ENCODE measurements at places on chromosomes 7 and 10.

DNA sequence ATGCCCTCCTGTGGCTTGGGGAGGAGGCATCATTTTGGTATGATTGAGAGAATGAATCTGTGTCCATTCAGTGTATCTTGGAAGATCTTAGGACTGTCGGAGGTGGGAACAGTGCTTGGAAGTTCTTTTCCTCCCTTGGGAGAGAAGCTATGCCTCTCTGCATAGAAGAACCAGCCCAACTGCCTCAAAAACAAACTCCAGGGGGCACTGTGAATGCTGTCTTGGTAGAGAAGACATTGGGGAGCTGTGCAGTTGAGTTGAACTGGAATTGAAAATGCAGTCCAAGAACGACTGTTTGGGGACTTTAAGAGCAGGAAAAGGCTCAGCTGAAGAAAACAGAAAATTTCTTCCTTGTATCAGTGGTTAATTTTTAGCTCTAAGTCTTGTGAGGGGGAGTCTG is 4.9 kb upstream of the GJD4 start:
- no peak for DNase-seq

- DNase-seq = no peak
Observed at GRCh38 chr7:69042138-69042537, 556.1 kb upstream of the AUTS2 start.

GRCh38 chr7:98872328-98872924 is 2.6 kb upstream of the TMEM130 start:
- no peak for DNase-seq

GRCh38 chr10:6689036-6689435 is 109.0 kb upstream of the PRKCQ start:
- no peak for DNase-seq

DNA sequence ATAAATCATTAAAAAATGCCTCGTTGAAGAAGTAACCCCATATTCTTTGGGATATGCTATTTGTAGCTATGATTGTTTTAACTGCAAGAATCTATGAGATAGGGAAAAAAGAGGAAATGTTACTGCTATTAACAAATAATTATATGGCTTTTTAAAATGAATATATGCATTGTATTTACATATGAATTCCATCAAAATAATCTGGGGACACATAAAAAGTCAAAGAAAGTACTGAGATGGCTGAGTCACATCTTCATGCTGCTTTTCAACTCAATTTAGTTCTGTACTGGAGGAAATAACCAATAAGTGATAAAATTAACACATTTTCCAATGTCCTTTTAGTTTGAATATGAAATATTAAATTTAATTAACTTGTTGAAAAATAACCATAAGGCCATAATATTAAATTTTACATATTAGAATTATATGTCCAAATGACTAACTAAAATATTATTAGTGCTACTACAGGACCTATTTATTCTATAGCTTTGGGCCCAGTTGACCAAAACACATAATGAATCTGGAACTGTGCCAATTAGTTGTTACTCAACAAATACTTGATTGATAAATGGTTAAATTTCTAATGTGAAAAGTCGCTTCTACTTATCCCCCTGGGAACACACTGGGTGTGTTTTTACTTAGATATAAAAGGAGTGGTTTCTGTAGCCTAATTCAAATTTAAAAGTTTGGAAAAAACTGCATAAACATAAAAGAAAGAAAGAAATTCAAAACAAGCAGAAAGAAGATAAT is 214.6 kb upstream of the PFKP start:
- DNase-seq = no peak

- DNase-seq = no peak
Observed at GRCh38 chr10:132478341-132479023, 59.1 kb upstream of the INPP5A start.

GRCh38 chr7:20438694-20439376 is 108.1 kb downstream of the ITGB8 start:
- DNase-seq = no peak

- DNase-seq = no peak
Observed at GRCh38 chr10:3750006-3750816, 34.8 kb downstream of the KLF6 start.

GRCh38 chr7:81534996-81535395 is 234.9 kb downstream of the HGF start:
- DNase-seq = no peak

GRCh38 chr10:72355214-72355555 is 466 bp upstream of the DNAJB12 start:
- DNase-seq = no peak

DNA sequence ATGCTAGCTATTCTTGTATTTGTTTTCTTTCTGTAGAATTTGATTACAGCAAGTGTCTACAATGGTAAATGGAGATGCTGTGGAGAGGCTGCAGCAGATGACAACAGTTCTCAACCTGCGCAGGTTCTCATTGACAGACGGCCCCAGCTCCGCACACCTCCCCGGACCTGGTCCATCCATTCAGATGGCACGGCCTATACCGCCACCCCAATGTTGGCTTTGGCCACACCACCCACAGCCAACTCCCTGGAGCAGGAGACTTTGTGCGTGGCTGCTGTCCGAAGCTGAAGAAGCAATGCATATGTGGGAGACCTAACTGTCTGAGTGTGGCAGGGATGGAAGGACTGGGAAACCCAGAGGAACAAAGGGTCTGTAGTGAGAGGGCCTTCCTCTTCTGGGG is 116.4 kb upstream of the TCERG1L start:
- DNase-seq = no peak

DNA sequence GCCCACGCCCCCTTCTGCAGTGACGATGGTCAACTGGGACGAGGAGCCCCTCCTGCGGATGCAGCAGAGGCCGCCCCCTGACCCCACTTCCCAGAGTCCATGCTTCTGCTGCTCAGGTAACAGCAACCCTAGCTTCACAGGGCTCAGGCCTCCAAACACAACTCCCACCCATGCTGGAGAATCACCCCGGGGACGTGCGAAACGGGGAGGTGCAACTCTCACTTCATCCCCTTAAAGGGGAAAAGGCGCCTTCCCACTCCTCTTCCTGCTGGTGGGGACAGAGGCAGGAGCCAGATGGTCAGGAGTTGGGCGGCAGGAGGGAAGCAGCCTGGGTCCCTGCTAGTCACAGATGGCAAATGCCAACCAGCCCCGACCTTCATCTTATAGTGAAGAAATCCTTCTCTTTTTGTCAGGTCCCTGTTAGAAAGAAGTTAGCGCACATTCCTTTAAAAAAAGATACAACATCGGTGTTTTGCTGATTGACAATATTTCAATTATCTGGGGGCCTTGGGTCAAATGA is 155.4 kb downstream of the DIP2C start:
- no peak for DNase-seq

- no peak for DNase-seq
Observed at GRCh38 chr7:107025449-107026103, 18.9 kb upstream of the PRKAR2B start.

DNA sequence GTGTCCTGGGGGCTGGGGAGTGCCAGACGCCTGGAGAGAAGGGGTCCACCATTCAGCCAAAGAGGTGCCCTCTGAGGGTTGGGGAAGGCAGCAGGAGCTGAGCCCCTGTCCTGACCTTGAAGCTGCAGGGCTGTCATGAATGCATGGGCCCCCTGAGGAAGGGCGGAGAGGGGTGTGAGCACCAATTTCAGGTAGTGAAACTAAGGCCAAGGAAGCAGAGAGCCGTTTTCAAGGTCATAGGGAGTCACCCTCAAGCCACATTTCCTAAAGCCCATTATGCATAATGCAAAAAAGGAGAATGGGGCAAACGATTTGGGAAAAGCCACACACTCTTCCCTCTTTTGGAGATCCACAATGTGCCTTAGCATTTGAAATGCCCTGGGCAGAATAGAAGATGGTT is 37.2 kb downstream of the FIGNL1 start:
- no peak for DNase-seq

- no peak for DNase-seq
Observed at GRCh38 chr10:133033742-133034048, 54.0 kb upstream of the ADGRA1 start.

GRCh38 chr10:93938140-93938539 is 44.4 kb downstream of the SLC35G1 start:
- DNase-seq = no peak

GRCh38 chr10:1660815-1661214 is 76.5 kb downstream of the ADARB2 start:
- no peak for DNase-seq

- no peak for DNase-seq
Observed at GRCh38 chr10:42422911-42423310, 215.5 kb downstream of the ZNF33B start.

DNA sequence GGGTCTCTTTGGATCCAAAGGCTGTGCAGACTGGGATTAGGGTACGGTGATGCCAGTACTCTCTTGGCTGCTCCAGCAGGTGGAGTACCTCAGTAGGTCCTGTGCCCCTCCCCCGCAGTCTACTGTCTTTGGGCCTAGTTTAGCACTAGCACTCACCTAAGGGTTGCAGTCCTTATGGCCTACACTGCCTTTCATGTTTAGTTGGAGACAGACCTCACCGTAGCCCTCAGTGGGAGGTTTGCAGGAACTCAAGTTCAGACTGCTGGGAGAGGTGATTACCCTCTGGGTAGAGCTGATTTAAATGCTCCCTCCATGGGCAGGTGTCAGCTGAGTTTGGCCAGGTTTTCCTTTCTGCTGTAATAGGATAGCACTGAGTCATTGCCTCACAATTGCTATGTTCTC is 210.8 kb upstream of the TMEM196 start:
- DNase-seq = no peak

DNA sequence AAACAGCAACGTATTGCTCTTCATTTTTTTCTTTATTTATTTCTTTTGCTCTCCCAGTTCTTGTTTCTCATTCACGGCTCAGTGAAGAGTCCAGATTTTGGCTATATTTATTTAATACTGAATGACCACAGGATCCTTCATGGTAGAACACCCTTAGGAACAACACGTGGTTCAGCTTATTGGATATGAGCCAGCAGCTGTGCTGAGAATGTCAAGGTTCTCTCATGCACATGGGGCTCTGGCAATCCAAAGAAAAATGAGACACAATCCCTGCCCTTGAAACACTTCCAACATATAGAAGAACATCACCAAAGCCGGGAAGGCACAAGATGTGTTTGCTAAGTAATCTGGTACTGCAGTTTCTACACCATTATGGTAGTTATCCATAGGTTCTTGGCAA is 852.9 kb downstream of the SORCS1 start:
- DNase-seq = no peak

DNA sequence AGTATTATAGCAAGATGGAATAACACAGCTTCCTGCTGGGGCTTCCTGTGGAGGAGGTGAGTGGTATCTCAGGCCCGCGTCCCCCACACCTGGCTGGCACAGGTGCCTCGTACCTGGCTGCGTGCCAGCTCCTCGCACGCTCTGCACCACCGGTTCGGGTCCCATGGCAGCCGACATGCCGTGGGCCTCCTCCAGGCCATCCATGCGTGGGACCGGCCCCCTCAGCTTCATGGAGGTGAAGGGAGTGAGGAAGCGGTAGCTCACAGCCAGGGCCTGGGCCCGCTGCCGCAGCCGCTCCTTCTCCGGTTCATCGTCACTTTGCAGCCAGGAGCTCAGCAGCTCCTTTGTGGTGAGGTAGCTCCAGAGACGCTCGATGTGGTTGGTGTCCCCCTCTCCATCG is 90.4 kb downstream of the ITIH5 start:
- DNase-seq = no peak

DNA sequence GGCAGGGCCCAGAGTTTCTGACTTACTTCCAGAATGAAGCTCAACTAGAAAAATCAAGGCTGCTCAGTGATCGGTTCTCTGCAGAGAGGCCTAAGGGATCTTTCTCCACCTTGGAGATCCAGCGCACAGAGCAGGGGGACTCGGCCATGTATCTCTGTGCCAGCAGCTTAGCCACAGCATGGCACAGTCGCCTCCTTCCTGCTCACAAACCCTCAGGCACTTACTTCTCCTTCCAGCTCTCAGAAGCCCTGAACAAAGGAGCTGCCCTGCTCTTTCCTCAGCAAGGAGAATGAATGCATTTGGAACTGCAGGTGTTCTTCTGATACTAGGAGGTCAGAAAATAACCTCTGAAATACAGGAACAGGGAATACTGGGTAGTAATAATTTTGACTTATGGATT is 219.7 kb upstream of the PRSS1 start:
- no peak for DNase-seq

- DNase-seq = no peak
Observed at GRCh38 chr7:151899513-151900360, 22.8 kb upstream of the PRKAG2 start.

DNA sequence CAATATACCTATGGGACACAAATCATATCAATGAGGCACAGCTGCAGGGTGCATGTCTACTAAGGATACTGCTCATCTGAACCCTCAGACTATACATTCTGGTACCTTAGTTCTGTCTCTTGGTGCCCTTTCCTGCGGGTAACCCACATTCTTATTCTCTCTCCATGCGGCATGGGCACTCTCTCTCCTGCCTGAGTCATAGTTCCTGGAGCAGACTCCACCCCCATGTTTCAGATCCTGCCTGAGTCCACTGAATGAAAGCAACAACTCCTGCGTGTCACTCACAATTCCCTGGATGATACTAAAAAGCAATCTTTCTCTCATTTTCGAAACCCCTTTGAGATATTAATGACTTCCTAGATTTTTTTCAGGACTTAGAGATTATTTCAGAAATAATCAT is 653.1 kb upstream of the C7orf33 start:
- no peak for DNase-seq

DNA sequence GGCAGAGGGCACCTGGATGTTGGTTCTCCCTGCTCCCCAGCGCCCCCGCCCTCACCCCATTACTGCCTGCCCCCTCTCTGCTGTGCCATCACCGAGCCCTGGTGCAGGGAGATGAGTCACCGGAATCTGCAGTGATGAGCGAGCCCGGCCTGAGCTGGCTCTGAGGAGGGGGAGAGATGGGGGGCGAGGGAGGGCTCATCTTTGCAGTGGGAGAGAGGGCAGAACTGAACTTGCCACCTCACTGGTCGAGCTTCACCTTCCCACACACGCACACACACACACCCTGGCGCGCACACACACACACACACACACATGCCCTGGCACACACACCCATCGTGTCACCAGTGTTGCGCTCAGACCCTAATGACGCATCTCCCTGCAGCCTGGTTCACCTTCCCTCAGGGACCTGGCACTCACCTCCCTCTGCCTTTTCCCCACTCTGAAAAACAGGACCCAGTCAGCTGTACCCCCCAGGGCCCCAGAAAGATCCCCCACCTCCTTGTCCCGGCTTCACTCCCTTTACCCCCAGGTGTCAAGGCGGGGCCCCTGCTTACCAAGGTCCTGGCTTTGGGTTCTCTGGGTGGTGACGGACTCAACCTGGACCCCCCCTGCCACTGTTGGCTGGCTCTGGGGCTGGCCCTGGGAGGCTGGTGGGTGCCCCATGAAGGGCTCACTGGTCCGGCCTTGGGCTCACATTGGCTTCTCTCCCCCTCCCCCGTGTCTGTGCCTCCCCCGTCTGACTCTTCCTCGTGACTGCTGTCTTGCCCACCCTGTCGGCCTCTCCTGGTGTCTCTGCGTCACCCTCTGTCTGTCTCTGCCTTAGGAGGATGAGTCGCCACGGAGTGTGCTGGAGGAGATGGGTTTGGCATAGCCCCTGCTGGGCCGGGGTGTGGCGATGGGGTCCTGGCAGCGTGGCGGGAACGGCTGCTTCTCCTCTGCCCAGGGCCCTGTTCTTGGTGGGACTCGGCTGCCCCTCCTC is 5.4 kb downstream of the VGF start:
- DNase-seq = no peak
